ENCODE measurements at places on chromosomes 7 and 10. TPM values are rescaled to one million over a fixed set of nuclear protein-coding genes. Genes with fewer than 3 reads are reported as not detected.

- no peak overlapping the region for H3K4me3 ChIP-seq
- no peaks in the 10 kb centered on the region for H3K27me3 ChIP-seq
- H3K36me3 ChIP-seq = peaks cover 11% of the 10 kb centered on the region
- H3K4me1 ChIP-seq = no peaks in the 10 kb centered on the region
- no peak for DNase-seq
- H3K27ac ChIP-seq = no peak overlapping the region
Measured at GRCh38 chr7:66460921-66461361, 167.7 kb upstream of the KCTD7 start.

DNA sequence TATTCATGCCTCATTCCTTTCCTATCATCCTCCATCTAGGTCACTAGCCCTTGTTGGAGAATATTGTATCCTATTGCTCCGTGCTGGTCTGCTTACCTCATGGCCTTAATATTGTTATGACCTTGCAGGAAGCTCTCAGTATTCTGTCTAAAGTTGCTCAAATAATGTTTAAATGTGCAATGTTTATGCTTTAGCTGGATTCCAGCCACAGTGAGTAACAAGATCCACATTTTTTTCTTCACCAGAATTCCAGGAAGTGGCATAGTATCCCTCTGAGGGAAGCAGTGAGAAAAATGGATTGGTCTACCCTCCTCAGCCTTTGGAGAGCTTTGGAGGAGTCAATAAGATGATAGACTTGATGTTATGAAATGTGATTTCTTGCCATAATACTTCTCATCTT, 402.6 kb downstream of the NRG3 start:
- no peak overlapping the region for H3K27ac ChIP-seq
- no peak for DNase-seq
- no peaks in the 10 kb centered on the region for H3K27me3 ChIP-seq
- H3K36me3 ChIP-seq = no peaks in the 10 kb centered on the region
- H3K4me3 ChIP-seq = no peak overlapping the region

DNA sequence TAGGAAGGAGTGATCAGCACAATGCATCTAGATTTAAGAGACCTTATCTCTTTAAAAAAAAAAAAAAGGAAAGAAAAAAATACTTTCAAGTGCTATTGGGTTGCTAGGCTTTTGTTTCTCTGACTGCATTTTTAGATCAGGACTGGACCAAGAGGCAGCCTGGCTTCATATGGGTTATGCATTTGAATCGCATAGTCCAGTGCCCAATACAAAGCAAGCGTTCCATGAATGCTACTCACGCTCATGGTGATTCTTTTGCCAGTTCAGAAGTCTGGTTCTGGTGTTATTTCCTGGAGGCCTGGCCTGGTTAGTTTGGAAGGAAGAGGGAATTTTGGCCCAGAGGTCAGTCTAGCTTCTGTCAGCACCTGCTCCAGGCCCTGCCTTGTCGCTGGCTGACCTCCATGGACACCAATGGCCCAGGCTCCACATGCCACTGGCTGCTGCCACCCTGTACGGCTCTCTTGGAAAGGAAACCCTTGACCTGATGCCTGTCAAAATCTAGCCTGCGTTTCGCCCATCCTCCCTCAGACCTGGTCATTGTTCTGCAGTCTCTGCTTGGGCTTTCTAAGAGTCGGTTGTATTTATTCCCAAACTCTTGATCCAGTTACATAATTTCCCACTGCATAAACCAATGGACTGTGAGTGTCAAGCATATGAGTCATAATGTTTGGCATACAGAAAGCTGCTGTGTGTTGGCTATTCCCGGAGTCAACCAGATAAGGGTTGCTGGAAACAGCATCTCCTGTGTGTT, 74.3 kb upstream of the MKX start:
- H3K27ac ChIP-seq = no peak overlapping the region
- no peak overlapping the region for H3K4me3 ChIP-seq
- no peak for DNase-seq
- no peaks in the 10 kb centered on the region for H3K27me3 ChIP-seq
- H3K36me3 ChIP-seq = no peaks in the 10 kb centered on the region

DNA sequence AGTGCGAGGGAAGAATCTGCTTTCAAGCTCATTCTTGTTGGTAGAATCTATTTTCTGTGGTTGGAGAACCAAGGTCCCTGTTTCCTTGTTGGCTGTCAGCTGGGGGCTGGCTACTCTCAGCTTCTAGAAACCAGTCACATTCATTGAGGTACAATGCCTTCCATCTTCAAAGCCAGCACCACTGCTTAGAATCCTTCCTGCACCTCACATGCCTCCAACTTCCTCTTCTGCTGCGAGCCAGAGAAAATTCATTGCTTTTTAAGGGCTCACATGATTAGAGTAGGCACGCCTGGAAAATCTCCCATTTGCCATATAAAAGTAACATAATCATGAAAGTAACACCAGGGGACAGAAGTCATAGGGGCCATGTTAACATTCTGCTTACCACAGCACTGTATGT, 28.7 kb downstream of the TES start:
- DNase-seq = no peak
- H3K27ac ChIP-seq = peak overlapping the region; percentile 55
- no peaks in the 10 kb centered on the region for H3K36me3 ChIP-seq
- H3K4me1 ChIP-seq = peaks cover 88% of the 10 kb centered on the region
- H3K4me3 ChIP-seq = no peak overlapping the region

GRCh38 chr7:151585744-151586393, 66.2 kb upstream of the RHEB start:
- H3K27ac ChIP-seq = no peak overlapping the region
- H3K4me3 ChIP-seq = no peak overlapping the region
- no peak for DNase-seq
- no peaks in the 10 kb centered on the region for H3K27me3 ChIP-seq
- H3K4me1 ChIP-seq = peaks cover 14% of the 10 kb centered on the region

DNA sequence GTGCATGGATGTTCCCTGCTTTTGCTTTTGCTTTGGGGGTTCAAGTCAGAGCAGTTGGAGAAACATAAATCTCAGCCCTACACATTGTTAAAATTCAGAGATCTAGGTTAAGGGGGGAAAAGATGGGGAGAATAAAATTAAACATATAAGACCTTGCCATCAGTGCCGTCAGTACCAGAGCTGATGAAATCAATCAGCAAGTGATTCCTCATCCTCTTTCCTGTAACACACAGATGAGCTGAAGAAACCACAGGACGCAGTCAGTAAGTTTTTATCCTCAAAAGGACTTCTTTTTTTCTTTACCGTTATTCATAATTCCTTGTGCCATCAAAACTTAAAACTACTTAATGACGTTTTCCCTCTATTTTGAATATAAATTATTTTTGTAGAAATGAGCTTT, 5.9 kb downstream of the HECW1 start:
- H3K36me3 ChIP-seq = no peaks in the 10 kb centered on the region
- H3K4me1 ChIP-seq = peaks cover 7% of the 10 kb centered on the region
- no peak overlapping the region for H3K4me3 ChIP-seq
- H3K27me3 ChIP-seq = peaks cover 24% of the 10 kb centered on the region
- no peak overlapping the region for H3K27ac ChIP-seq

The NPY gene
- total RNA-seq = 33.2 TPM

Measured in esophagus muscularis mucosa (tissue), 4 donors.